ENCODE measurements at places on chromosomes 6 and 20.

DNA sequence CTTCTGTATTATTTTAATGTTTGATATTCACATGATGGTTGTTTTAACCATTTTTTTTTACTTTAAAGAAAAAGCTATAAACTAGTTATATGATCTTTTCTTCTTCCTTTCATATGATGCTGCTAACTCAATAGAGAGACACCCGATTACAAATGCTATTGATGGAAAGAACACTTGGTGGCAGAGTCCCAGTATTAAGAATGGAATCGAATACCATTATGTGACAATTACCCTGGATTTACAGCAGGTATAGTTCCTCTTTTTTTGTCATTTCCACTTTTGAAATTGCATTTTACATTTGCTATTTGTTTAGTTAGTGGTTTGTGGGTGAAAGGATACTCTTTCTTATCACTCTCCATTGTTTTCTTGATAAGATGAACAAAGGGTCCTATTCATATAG is 176.7 kb downstream of the LAMA2 start:
- no peak for DNase-seq

- DNase-seq: no peak
These were observed 64.2 kb downstream of the FKBP5 start for GRCh38 chr6:35624341-35625070.

GRCh38 chr20:38123021-38123587 is 42.0 kb downstream of the TGM2 start:
- DNase-seq: no peak

GRCh38 chr20:43507150-43508080 is at the start of gene L3MBTL1:
Gene L3MBTL1 (plus strand): TSS chr20:43507697. CDS start chr20:43513504, 5,807 bp downstream.
- no peak for DNase-seq

DNA sequence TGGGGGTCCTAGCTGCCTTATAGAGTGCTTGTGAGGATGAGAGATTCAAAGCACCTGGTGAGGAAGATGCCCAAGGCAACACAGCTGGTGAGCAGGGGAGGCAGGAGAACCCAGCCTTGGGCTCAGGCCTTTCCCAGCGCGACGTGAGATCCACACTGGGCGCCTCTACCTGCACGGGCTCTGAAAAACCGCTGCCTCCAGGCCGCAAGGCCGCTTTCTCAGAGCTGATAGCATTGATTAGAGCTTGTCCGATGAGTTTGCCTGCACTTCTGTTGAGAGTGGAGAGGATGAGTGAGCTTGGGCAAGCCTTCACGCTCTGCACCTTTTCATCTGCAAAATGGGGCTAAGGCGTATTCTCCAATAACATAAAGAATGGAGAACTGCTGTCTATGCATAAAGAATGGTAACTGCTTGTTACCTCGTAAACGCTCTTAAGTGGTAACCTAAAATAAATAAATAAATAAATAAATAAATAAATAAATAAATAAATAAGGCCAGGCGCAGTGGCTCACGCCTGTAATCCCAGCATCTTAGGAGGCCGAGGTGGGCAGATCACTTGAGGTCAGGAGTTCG is 916 bp downstream of the PABPC1L start:
- DNase-seq: no peak

- DNase-seq: no peak
These were observed 117.5 kb upstream of the CEP85L start for GRCh38 chr6:118768904-118769325.

- DNase-seq: no peak
These were observed 160.2 kb downstream of the PHF3 start for GRCh38 chr6:63795826-63796225.

- no peak for DNase-seq
These were observed 728.9 kb upstream of the GJE1 start for GRCh38 chr6:141403827-141404226.

- no peak for DNase-seq
These were observed 661 bp downstream of the LCA5 start for GRCh38 chr6:79536585-79536953.

GRCh38 chr6:31090973-31091364 is 21.4 kb downstream of the C6orf15 start:
- no peak for DNase-seq

DNA sequence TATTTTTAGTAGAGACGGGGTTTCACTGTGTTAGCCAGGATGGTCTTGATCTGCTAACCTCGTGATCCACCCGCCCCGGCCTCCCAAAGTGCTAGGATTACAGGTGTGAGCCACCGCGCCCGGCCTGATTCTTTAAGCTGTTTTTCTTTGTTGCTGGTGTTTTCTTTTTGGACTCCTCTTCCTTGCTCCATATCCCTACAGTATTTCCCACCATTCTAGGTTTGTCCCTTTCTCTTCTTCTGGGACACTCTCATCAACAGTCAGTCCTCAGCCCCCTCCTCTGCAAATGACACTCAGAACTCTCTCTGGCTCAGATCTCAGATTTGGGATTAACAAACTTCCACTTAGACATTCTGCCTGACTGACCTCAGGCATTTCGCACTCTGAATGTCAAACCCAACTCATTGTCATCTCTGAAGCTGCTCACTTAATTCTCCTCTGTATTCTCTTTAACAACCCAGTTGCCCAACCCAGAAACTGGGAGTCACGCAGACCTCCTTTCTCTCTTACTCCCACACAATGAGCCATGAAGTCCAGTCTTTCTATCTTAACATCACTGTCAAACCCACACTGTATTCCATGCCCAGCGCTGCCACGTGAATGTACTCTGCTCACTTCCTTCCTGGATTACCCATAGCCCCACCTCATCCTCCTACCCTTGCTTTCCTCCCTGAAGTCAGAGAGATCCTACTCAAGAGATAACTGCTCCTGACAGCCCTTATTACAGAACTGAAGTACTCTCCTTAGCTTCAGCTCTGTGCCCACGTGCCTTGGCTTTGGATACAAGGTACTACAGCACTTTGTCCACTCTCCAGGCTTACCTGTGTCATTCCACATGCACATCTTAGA is 2.6 kb downstream of the MPIG6B start:
- no peak for DNase-seq

DNA sequence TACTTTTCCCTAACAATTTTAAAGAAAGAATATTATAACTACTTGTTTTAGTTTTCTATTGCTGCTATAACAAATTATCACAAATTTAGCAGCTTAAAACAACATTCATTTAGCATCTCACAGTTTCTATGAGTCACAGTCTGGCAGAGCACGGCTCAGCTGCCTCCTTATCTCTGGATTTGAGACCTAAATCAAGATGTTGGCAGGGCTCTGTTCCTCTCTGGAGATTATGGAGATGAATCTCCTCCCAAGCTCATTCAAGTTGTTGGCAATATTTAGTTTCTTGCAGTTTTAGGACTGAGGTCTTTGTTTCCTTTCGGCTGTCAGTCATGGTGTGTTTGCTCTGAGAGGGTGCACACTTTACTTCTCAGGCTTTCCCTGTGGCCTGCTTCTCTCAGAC is 1065.8 kb upstream of the EYS start:
- no peak for DNase-seq

- DNase-seq: no peak
These were observed 45.5 kb upstream of the SLC23A2 start for GRCh38 chr20:5046656-5047339.

- DNase-seq: no peak
These were observed 44.7 kb upstream of the GRIK2 start for GRCh38 chr6:101348816-101349215.

GRCh38 chr6:31349301-31349700 is 7.7 kb downstream of the HLA-B start:
- no peak for DNase-seq

DNA sequence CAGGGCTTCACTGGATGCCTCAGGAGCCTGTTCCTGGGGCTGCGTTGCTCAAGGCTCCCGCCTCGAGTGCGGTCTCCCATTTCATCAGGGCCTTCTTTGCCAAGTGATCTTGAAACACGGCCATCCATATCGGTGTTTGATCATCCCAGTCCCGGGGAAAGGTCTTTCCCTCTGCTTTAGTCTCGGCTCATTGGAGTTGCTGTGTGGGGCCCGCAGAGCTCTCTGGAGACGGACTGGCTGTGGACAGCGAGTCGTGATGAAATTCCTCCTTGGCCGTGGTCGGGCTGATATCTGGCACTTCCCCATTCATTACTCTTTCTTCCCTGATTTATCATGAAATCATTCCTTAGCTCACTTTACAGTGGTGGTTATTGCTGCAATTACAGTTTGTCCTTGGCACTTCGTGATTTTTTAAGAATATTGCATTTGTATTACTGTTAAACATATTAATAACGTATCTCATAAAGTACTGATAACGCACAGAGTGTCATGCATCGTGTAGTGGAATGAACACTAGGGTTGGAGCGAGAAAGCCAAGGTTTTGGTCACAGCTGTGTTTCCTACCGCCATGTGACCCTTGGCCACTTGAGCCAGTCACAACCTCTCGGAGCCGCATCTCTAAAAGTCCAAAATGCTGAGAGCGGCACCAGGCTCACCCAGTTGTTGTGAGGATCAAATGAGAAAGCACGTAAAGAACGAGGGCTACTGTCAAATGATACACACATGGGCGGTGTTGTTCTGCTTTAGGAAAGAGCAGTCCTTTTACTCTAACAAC is 71.8 kb downstream of the MTHFD1L start:
- no peak for DNase-seq

DNA sequence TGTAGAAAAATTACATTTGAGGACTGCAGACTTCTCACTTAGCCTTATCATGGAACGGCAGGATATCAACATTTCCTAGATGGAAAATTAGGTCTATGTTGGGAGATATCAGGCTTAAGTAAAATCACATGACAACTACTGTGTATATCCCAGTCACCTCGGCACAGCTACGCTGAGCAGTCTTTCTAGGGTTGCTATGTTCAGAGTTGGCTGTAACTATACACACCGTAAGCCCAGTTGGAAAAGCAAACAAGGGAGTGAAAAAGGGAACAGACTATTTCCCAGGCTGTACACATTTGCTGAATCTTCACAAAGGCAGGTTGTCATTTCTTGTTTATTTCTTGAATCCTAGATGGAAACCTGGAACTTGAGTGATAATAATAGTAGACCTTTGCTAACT is 80.7 kb upstream of the PTPRK start:
- DNase-seq: peak; percentile 59

GRCh38 chr6:16374461-16375200 is 136.2 kb downstream of the GMPR start:
- DNase-seq: no peak

DNA sequence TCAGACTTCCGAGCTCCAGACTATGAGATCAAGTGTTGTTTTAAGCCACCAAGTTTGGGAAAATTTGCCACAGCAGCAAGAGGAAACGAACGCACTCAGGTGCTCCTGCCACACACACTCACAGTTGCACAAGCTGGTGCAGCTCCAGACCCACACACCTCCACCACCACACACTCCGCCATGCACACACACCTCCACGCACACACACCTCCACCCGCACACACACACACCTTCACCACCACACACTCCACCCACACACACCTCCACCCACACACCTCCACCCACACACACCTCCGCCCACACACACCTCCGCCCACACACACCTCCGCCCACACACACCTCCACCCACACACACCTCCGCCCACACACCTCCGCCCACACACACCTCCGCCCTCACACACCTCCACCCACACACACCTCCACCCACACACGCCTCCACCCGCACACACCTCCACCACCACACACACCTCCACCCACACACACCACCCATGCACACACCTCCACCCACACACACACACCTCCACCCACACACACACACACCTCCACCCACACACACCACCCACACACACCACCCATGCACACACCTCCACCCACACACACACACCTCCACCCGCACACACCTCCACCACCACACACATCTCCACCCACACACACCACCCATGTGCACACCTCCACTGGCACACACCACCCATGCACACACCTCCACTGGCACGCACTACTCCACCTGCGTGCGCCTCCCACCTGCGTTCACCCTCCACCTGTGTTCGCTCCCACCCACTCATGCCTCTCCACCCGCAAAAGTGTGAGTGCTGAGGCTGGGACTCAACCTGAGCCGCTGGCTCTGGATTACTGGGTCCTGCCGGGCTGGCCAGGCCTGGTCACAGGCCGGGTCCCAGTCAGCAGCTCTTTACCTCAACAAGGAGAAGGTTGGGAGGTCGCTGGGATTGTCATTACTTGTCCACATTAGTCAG is 175.6 kb downstream of the BMP7 start:
- DNase-seq: no peak

- DNase-seq: no peak
These were observed 64.6 kb downstream of the VGLL2 start for GRCh38 chr6:117329926-117330325.

DNA sequence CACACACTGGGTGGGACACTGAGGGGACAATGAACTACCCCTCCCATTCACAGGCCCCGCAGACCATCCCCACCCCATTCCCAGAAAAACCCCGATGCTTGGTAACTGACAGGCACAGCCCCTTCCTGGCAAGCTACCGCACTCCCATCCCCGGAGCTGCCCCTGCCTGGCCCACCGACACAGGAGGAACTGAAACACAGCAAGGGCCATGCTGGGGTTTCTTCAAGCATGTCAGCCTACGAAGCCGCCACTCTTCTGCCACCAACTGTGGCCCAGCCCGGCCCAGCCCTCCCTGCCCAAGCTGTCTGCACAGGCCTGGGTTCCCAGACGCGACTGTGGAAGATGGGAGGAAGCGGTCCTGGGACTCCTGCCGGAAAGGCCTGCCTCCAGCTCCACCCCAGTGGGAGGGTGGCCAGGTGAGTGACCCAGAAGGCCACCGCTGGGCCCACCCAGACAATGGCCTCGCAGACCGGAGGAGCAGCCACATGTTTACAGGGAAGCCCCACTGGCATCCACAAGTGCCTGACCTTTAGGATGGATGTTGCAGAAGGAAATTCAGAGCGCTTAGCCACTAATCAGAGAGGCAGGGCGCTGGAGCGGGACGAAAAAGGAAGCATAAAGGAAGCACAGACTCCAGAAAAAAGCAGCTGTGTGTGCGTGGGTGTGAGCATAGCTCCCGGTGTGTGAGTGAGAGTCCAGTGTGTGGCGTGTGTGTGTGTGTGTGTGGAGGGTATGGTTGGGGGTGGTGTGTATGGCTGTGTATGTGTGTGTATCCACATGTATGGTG is 91.6 kb downstream of the PRND start:
- no peak for DNase-seq

GRCh38 chr6:127496471-127496870 is 22.7 kb downstream of the MTCL3 start:
- DNase-seq: no peak

- no peak for DNase-seq
These were observed 14.7 kb upstream of the CCDC167 start for GRCh38 chr6:37514321-37514771.

- peak; percentile 18 for DNase-seq
These were observed 996 bp upstream of the SEC23B start for GRCh38 chr20:18506744-18507143.

GRCh38 chr20:25601659-25602058 is 16.3 kb upstream of the NINL start:
- no peak for DNase-seq

GRCh38 chr20:3901706-3902440 is 12.7 kb downstream of the PANK2 start:
- no peak for DNase-seq

All from NCI-H2081 (cell line).